Smooth muscle cell of the pulmonary artery (primary cell): ENCODE measurements at places on chromosomes 1 and 21. TPM values are rescaled to one million over a fixed set of nuclear protein-coding genes. Genes with fewer than 3 reads are reported as not detected.

LRRC39 gene
- 0.56 and 0.59 TPM in 2 replicates for total RNA-seq

TAS1R1 gene
- total RNA-seq, result 0.20 and 0.46 TPM in 2 replicates

FMO5 gene
- 0.43 and 1.4 TPM in 2 replicates for total RNA-seq

CD84 gene
- total RNA-seq, result not detected in 2 replicates

PRELP gene
- 2.5 and 10.8 TPM in 2 replicates for total RNA-seq

ENAH gene
- total RNA-seq, result 107 and 160 TPM in 2 replicates

COL11A1 gene
- total RNA-seq, result 1.2 and 2.5 TPM in 2 replicates

CELA3B gene
- total RNA-seq, result not detected in 2 replicates

ETV3L gene
- not detected in 2 replicates for total RNA-seq

ROR1 gene
- total RNA-seq, result 12.6 and 16.6 TPM in 2 replicates

RCC2 gene
- total RNA-seq, result 33.9 and 39.6 TPM in 2 replicates

CD160 gene
- total RNA-seq, result not detected in 2 replicates

RAD54L gene
- 1.8 and 2.5 TPM in 2 replicates for total RNA-seq

MAB21L3 gene
- total RNA-seq, result 0.03 and 0.07 TPM in 2 replicates

LIPI gene
- total RNA-seq, result not detected in 2 replicates

RORC gene
- total RNA-seq, result 0.03 TPM in 1 of 2 replicates, not detected in the other

FTCD gene
- total RNA-seq, result 0.56 and 0.65 TPM in 2 replicates

ZNF648 gene
- total RNA-seq, result not detected in 2 replicates

SYPL2 gene
- total RNA-seq, result 0.56 and 0.91 TPM in 2 replicates

SPATA21 gene
- not detected in 2 replicates for total RNA-seq

C1orf94 gene
- 0.07 TPM in 1 of 2 replicates, not detected in the other for total RNA-seq
